ENCODE measurements at places on chromosomes 13 and 19. TPM values are rescaled to one million over a fixed set of nuclear protein-coding genes. Genes with fewer than 3 reads are reported as not detected.
A peak's percentile ranks its signal among the peaks of the same experiment; 100 is the strongest.

DNA sequence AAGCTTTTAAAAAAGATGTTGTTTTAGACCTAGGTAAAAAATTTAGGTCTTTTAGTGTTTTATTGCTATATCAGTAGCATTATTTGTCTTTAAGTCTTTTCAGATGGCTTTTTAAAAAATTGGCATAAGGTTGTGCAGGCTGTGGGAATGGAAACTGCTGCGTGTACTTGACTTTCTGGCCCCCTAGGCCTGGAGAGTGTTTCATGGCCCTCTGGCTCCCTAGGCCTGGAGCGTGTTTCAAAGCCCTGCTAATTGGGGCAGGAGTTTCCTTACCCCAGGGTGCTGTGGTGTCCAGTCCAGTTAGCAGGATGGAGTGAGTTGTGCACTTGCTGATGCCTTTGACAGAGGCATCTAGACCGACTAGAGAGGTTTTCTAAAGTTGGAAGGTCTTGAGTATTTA, 23.8 kb downstream of the PRAM1 start:
- H3K4me1 ChIP-seq, result peaks cover 46% of the 10 kb centered on the region
- no peaks in the 10 kb centered on the region for H3K27me3 ChIP-seq
- no peak for DNase-seq
- no peak overlapping the region for H3K4me3 ChIP-seq

DNA sequence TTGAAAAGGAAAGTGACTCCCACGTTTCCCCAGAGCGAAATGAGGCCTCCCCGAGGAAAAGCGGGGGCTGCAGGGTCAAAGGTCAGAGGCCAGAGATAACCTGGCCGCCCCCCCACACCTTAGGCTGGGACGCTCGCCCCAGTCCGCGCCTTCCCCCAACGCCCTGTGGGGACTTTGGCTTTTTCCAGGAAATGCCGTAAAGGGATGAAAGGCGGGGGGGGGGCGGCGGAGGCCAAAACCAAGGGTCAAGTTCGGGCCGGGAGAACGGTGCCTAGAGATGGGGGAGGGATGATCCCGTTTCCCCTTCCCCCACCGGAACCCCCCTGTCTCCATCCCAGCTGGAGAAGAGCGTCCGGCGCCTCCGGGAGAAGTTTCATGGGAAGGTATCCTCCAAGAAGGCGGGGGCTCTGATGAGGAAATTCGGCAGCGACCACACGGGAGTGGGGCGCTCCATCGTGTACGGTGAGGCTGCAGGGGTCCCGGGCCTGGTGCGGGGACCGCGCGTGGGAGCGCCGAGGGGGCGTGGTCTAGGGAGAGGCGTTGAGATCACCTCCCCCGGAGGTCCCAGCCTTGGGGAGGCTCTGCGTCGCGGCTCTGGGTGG, 575 bp downstream of the SHFL start:
- H3K27me3 ChIP-seq, result no peaks in the 10 kb centered on the region
- peaks cover 10% of the 10 kb centered on the region for H3K36me3 ChIP-seq
- DNase-seq, result peak; percentile 84
- peak overlapping the region; percentile 96 for H3K27ac ChIP-seq
- H3K4me3 ChIP-seq, result peak overlapping the region; percentile 93

- no peak for DNase-seq
- H3K27me3 ChIP-seq, result peaks cover 7% of the 10 kb centered on the region
- no peaks in the 10 kb centered on the region for H3K36me3 ChIP-seq
- peak overlapping the region; percentile 98 for H3K27ac ChIP-seq
- H3K4me3 ChIP-seq, result peak overlapping the region; percentile 93
Measured at GRCh38 chr13:50126263-50126992, 111.2 kb downstream of the KCNRG start.

- peaks cover 29% of the 10 kb centered on the region for H3K4me1 ChIP-seq
- peaks cover 5% of the 10 kb centered on the region for H3K27me3 ChIP-seq
- H3K27ac ChIP-seq, result peak overlapping the region; percentile 75
- no peaks in the 10 kb centered on the region for H3K36me3 ChIP-seq
Measured at GRCh38 chr19:38209152-38209551, 14.9 kb downstream of the DPF1 start.

DNA sequence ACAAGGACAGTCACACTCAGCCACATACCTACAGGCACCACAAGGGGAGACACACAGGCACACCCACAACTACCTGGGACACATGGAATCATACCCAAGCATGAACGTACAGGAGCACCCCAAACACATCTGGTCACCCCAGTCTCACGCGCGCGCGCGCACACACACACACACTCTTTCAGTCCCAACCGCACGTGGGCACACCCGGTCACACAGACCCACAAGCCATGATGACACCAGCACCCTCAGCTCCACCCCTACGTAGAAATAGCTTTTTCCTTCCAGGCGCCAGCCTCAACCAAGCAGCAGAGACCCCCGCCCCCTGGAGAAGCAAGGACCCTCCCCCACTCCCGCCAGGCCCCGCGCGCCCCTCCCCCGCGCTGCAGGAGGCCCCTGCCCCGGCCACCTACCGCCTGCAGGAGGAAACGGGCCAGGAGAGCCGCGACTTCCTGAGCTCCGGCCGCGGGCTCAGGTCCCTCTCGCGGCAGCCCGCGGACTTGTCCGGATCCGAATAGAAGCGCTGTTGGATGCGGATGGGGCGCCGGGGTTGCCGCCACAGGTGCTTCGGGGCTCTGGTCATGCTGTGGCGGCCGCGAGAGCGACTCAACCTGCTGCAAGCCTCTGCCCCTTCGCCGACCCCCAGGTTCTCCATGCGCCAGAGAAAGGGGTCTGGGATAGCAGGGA, 6.4 kb upstream of the PDE4C start:
- H3K27ac ChIP-seq, result no peak overlapping the region
- H3K36me3 ChIP-seq, result no peaks in the 10 kb centered on the region
- peaks cover 5% of the 10 kb centered on the region for H3K27me3 ChIP-seq
- no peak for DNase-seq

GRCh38 chr13:110453797-110454196, 107.7 kb downstream of the RAB20 start:
- DNase-seq, result no peak
- no peaks in the 10 kb centered on the region for H3K27me3 ChIP-seq
- H3K4me3 ChIP-seq, result no peak overlapping the region
- peaks cover 3% of the 10 kb centered on the region for H3K4me1 ChIP-seq
- H3K27ac ChIP-seq, result no peak overlapping the region

DNA sequence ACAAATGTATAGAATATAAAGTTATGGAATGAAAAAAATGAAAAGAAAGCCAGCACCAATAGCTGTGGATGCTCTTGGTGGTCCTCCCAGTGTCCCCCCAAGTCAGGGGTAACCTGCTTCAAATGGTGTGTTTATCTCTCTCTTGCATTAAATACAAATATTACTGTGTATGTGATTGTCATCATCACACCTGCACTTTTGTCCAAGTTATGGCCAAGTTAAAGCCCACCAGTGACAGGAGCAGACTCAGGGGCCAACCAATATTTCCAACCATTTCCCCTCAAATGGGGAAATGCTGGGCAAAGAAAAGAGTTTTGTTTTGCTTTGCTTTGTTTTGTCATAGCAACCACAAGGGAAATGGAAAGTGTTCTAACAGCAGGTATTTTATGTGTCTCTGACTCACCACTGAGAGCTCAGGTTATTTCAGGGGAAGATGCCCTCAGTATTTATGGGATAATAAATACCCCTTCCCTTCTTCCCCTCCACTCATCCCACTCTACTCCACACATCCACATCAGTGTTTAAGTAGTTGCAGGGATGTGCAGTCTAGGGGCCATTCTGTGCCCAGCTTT, 133.6 kb downstream of the COL4A1 start:
- peaks cover 7% of the 10 kb centered on the region for H3K4me1 ChIP-seq
- no peak for DNase-seq
- H3K36me3 ChIP-seq, result peaks cover 65% of the 10 kb centered on the region
- no peak overlapping the region for H3K27ac ChIP-seq

The CEACAM8 gene
- not detected for total RNA-seq

The IQCN gene
- 4.4 TPM for total RNA-seq

The ZFP14 gene
- total RNA-seq, result 4.2 TPM

The OR7C2 gene
- not detected for total RNA-seq

The PSG6 gene
- not detected for total RNA-seq

The KLC3 gene
- 20.9 TPM for total RNA-seq

The IRGC gene
- total RNA-seq, result not detected

The RAB3A gene
- total RNA-seq, result 5.6 TPM

The ATP4A gene
- not detected for total RNA-seq

The SOX1 gene
- not detected for total RNA-seq

Data from vagina (tissue), 2 donors.